ENCODE measurements at places on chromosomes 13 and 19.

DNA sequence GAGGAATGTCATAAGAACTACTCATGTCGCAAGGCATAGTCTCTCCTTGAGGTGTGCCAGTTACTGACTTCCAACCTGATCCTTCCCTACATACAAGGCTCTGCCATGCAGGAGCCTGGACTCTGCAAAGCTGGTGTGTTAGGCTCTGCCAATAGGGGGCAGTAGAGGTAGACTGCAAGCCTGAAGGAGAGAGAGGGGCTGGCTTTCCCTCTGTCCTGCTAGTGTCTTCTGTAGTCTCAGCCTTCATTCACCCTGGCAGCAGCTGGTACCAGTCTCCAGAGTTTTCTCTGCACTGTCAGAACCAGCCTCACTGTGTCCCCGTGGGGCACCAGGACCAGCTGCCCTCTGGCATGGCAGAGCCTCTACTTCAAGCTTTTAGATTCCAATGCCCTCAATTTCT lies 14.5 kb downstream of the SHISA2 start:
- H3K4me1 ChIP-seq: peaks cover 2% of the 10 kb centered on the region
- no peak for DNase-seq
- H3K27ac ChIP-seq: no peak overlapping the region
- H3K27me3 ChIP-seq: peaks cover 39% of the 10 kb centered on the region
- no peaks in the 10 kb centered on the region for H3K36me3 ChIP-seq

DNA sequence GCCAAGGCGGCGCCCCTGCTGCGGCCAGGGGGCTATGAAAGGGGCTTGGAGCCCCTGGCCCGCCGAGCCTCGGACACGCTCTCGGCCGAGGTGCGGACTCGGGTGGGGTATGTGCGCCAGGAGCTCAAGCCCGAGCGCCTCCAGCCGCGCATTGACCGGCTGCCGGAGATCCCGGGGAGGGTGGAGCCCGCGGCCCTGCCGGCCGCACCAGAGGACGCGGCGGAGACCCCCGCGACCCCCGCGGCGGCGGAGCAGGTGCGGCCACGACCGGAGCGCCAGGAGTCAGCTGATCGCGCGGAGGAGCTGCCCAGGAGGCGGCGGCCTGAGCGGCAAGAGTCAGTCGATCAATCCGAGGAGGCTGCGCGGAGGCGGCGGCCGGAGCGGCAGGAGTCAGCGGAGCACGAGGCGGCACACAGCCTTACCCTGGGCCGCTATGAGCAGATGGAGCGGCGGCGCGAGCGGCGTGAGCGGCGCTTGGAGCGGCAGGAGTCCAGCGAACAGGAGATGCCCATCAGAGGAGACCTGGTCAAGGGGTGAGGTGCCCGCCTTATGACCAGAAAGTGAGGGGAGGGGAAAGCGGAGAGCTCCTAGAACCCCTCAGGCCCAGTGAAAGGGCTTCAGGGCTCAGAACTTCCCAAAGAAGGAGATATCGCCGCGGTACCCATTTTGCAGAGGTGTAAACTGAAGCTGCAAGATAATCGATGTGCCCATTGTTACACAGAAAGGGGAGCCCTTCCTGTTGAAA lies 8.8 kb upstream of the SHKBP1 start:
- DNase-seq: no peak
- no peaks in the 10 kb centered on the region for H3K36me3 ChIP-seq
- H3K4me1 ChIP-seq: peaks cover 20% of the 10 kb centered on the region
- peaks cover 16% of the 10 kb centered on the region for H3K27me3 ChIP-seq

GRCh38 chr13:27250833-27251165 lies 559 bp upstream of the RPL21 start:
- peak overlapping the region; percentile 46 for H3K4me3 ChIP-seq
- DNase-seq: no peak
- peaks cover 5% of the 10 kb centered on the region for H3K4me1 ChIP-seq
- H3K27me3 ChIP-seq: no peaks in the 10 kb centered on the region

DNA sequence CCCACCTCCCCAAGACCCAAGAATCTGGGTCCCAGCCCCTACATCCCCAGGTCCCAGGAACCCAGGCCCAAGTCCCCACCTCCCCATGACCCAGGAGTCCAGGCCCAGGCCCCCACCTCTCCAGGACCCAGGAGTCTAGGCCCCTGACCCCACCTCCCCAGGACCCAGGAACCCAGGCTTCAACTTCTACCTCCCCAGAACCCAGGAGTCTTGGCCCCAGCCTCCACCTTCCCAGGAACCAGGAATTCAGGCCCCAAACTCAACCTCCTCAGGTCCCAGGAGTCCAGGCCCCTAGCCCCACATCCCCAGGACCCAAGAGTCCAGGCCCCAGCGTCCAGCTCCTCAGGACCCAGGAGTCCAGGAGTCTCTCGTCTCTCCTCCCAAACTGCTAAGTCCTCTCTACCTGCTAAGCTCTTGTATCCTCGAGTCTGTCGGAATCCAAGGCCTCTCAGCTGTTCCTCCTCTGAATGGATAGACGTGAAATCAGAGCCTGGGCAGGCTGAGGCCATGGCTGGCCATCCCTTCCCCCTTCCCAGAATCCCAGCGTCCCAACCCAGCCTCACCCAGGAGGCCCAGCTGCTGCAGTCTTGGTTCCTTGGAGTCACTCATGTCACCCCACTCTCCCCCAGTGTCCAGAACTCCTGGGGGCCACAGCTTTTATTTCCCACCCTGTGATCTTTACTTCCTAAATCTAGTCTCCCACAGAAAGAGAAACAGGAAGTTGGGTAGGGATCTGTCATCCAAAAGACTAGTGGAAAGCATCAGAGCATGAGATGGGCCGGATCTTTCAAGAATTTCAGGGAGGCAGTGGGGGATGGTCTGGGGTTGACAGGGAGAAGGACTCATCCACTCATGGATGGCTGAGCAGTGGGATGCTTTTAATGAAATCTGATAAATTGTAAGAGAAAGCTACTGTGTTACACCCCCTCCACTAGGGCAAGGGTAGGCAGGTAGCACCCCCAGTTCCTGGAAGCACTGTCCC lies at the start of gene CD209:
TSS of gene CD209 (minus strand) at position 632 of the 982 bp plus-strand sequence. CDS start at position 609, 23 bp downstream.
- DNase-seq: no peak
- H3K4me3 ChIP-seq: no peak within 1 kb of the TSS
- H3K27ac ChIP-seq: no peak within 1 kb of the TSS
- no peaks in the 10 kb centered on the region for H3K4me1 ChIP-seq

DNA sequence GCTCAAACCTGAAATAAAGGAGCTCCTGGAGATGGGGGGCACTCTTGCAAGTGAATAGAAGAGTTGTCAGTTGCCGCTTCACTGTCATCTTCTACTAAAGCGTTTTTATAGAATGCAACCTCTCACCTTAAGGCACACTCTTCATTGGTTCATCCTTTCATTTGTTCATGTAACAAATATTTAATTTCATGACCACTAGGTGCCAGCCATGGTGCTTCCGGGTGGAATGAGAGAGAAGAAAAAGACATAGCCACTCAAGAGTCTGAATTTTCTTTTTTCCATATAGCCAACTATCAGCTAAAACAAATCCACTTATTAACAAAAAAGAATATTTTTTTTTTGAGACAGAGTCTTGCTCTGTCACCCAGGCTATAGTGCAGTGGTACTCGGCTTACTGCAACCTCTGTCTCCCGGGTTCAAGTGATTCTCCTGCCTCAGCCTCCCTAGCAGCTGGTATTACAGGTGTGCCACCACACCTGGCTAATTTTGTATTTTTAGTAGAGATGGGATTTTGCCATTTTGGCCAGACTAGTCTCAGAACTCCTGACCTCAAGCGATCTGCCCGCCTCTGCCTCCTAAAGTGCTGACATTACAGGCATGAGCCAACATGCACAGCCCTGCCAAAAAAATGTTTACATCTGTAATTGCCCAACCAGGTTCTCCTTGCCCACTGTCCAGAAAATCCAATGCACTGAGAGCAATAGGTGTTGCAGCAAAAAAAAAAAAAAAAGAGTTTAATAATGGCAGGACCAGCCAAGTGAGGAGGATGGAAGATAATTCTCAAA lies 22.1 kb upstream of the SACS start:
- H3K4me3 ChIP-seq: no peak overlapping the region
- H3K27me3 ChIP-seq: no peaks in the 10 kb centered on the region
- H3K4me1 ChIP-seq: no peaks in the 10 kb centered on the region

- no peaks in the 10 kb centered on the region for H3K36me3 ChIP-seq
- no peak overlapping the region for H3K4me3 ChIP-seq
- H3K27ac ChIP-seq: no peak overlapping the region
- DNase-seq: no peak
Observed at GRCh38 chr19:3163943-3164342, 14.6 kb upstream of the S1PR4 start.

GRCh38 chr19:32038021-32038920 lies 307.1 kb upstream of the ZNF507 start:
- H3K36me3 ChIP-seq: no peaks in the 10 kb centered on the region
- H3K4me1 ChIP-seq: no peaks in the 10 kb centered on the region
- H3K27ac ChIP-seq: no peak overlapping the region
- H3K27me3 ChIP-seq: peaks cover 53% of the 10 kb centered on the region

- H3K4me3 ChIP-seq: no peak overlapping the region
- no peak overlapping the region for H3K27ac ChIP-seq
- no peak for DNase-seq
- H3K36me3 ChIP-seq: peaks cover 90% of the 10 kb centered on the region
- no peaks in the 10 kb centered on the region for H3K27me3 ChIP-seq
- no peaks in the 10 kb centered on the region for H3K4me1 ChIP-seq
Observed at GRCh38 chr13:77184455-77184854, 142.4 kb downstream of the MYCBP2 start.

DNA sequence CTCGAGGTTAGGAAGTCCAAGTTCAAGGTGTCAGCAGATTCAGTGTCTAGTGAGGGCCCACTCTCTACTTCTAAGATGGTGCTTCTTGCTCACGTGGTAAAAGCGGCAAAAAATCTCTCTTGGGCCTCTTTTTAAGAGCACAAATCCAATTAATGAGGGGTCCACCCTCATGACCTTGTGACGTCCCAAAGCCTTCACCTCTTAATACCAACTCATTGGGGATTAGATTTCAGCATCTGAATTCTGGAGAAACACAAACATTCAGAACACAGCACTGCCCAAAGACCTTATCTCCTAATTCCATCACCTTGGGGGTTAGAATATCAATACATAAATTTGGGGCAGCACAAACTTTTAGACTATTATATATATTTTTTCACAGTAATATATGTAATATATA lies 146.4 kb upstream of the GPC6 start:
- H3K27ac ChIP-seq: no peak overlapping the region
- no peak for DNase-seq
- no peaks in the 10 kb centered on the region for H3K36me3 ChIP-seq
- H3K4me3 ChIP-seq: no peak overlapping the region
- no peaks in the 10 kb centered on the region for H3K4me1 ChIP-seq

GRCh38 chr19:38729653-38730469 lies 14.4 kb downstream of the CAPN12 start:
- H3K27me3 ChIP-seq: no peaks in the 10 kb centered on the region
- H3K36me3 ChIP-seq: peaks cover 89% of the 10 kb centered on the region
- H3K4me3 ChIP-seq: no peak overlapping the region
- DNase-seq: peak; percentile 70

- DNase-seq: peak; percentile 93
- peak overlapping the region; percentile 59 for H3K27ac ChIP-seq
- H3K4me1 ChIP-seq: peaks cover 1% of the 10 kb centered on the region
- H3K27me3 ChIP-seq: no peaks in the 10 kb centered on the region
- no peak overlapping the region for H3K4me3 ChIP-seq
Observed at GRCh38 chr13:80132741-80133601, 208.0 kb downstream of the SPRY2 start.

DNA sequence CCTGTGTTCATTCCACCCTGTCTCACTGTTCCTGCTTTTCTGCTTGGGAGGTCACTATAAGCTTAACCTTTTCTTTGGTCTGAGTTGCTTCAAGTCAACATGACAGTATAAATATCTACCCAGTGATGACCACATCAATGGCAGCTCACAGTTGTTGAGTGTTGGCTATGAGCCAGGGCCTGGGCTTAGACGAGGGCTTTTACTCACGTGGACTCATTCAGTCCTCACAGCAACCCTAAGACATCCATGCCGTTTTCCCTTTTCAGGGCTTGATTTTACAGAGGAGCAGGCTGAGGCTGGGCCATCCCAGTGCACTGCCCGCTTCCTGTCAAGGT lies 10.2 kb upstream of the CCDC97 start:
- peak overlapping the region; percentile 44 for H3K27ac ChIP-seq
- H3K4me1 ChIP-seq: peaks cover 26% of the 10 kb centered on the region
- DNase-seq: peak; percentile 97

GRCh38 chr19:30340771-30341561 lies 31.2 kb upstream of the ZNF536 start:
- no peak for DNase-seq
- no peak overlapping the region for H3K4me3 ChIP-seq
- H3K27me3 ChIP-seq: no peaks in the 10 kb centered on the region
- H3K36me3 ChIP-seq: no peaks in the 10 kb centered on the region
- no peaks in the 10 kb centered on the region for H3K4me1 ChIP-seq

DNA sequence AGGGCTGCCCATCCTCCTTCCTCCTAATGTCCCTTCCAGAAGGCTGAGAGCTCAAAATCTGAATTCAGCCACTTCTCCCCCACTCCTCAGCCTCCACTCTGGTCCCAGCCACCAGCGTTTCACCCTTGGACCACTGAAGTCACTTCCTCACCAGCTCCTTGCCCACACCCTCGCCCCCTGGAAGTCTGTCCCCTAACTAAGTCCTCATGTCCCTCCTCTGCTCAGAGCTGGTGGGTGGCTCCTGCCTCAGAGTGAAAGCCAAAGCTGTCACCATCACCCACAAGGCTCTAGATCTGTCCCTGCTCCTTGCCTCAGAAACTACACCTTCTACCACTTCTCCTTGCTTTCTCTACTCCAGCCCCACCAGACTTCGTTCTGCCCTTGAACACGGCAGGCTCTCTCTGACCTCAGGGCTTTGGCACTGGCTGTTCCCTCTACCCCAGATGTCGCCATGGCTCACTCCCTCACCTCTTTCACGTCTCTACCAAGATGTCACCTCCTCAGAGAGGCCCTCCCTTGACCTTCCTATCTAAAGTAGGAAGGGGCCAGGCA lies 1.7 kb downstream of the ERCC1 start:
- H3K27ac ChIP-seq: no peak overlapping the region
- peaks cover 41% of the 10 kb centered on the region for H3K36me3 ChIP-seq
- no peak for DNase-seq
- no peak overlapping the region for H3K4me3 ChIP-seq

GRCh38 chr19:8038815-8039214 lies 13.7 kb upstream of the CCL25 start:
- H3K27me3 ChIP-seq: peaks cover 20% of the 10 kb centered on the region
- H3K36me3 ChIP-seq: no peaks in the 10 kb centered on the region
- H3K4me3 ChIP-seq: no peak overlapping the region
- DNase-seq: no peak
- peaks cover 2% of the 10 kb centered on the region for H3K4me1 ChIP-seq

- H3K4me1 ChIP-seq: peaks cover 14% of the 10 kb centered on the region
- no peak overlapping the region for H3K4me3 ChIP-seq
- peak; percentile 98 for DNase-seq
- H3K27ac ChIP-seq: peak overlapping the region; percentile 6
Observed at GRCh38 chr13:51764184-51765141, 39.5 kb downstream of the DHRS12 start.

GRCh38 chr13:114065141-114065925 lies 67.1 kb downstream of the RASA3 start:
- no peaks in the 10 kb centered on the region for H3K27me3 ChIP-seq
- H3K27ac ChIP-seq: peak overlapping the region; percentile 100
- peaks cover 58% of the 10 kb centered on the region for H3K4me1 ChIP-seq
- DNase-seq: peak; percentile 99
- no peak overlapping the region for H3K4me3 ChIP-seq

GRCh38 chr19:31350033-31350692 lies 927 bp upstream of the TSHZ3 start:
- peaks cover 8% of the 10 kb centered on the region for H3K36me3 ChIP-seq
- peak overlapping the region; percentile 56 for H3K27ac ChIP-seq
- H3K27me3 ChIP-seq: no peaks in the 10 kb centered on the region
- peaks cover 35% of the 10 kb centered on the region for H3K4me1 ChIP-seq
- peak; percentile 58 for DNase-seq

Data from mesenchymal stem cell (in vitro differentiated cells and primary cell).